ENCODE measurements at places on chromosomes 2 and 18. TPM values are rescaled to one million over a fixed set of nuclear protein-coding genes. Genes with fewer than 3 reads are reported as not detected.

ABHD1 gene
- 0.20 TPM for total RNA-seq

EML6 gene
- total RNA-seq = 1.2 TPM

LYPD6 gene
- total RNA-seq = 0.07 TPM

FAM110C gene
- total RNA-seq = 0.07 TPM

TTC32 gene
- total RNA-seq = 3.2 TPM

RAPH1 gene
- 35.6 TPM for total RNA-seq

ASAP2 gene
- total RNA-seq = 63.4 TPM

ALPP gene
- total RNA-seq = not detected

SIX2 gene
- total RNA-seq = 6.2 TPM
